ENCODE measurements at places on chromosomes 2 and 18. TPM values are rescaled to one million over a fixed set of nuclear protein-coding genes. Genes with fewer than 3 reads are reported as not detected.

Gene IL1RL2
- total RNA-seq, result not detected

Gene MARCO
- not detected for total RNA-seq

Gene TDRD15
- under 0.01 TPM for total RNA-seq

Gene DOK1
- total RNA-seq, result 24.3 TPM

Gene INHBB
- 2.4 TPM for total RNA-seq

Gene AGXT
- total RNA-seq, result not detected

Gene SCG2
- 0.38 TPM for total RNA-seq

Gene GKN2
- not detected for total RNA-seq

Gene DDX1
- 90.9 TPM for total RNA-seq

Gene SOCS6
- 22.6 TPM for total RNA-seq

Gene TSPYL6
- total RNA-seq, result not detected

Gene CKAP2L
- total RNA-seq, result 3.0 TPM

Gene VWC2L
- total RNA-seq, result not detected

Gene SPEG
- 0.63 TPM for total RNA-seq

Gene SNTG2
- not detected for total RNA-seq

Gene IGFBP5
- total RNA-seq, result 52.9 TPM

Gene DNAJC5G
- not detected for total RNA-seq

Gene SPC25
- 6.4 TPM for total RNA-seq

Gene MSTN
- not detected for total RNA-seq

Gene MOGAT1
- total RNA-seq, result not detected

Gene CACNB4
- 0.18 TPM for total RNA-seq

Gene UGT1A10
- not detected for total RNA-seq

Gene CMPK2
- 1.5 TPM for total RNA-seq

Gene RAB11FIP5
- total RNA-seq, result 34.2 TPM

Gene NXPH2
- total RNA-seq, result not detected

Gene C2orf69
- 10.2 TPM for total RNA-seq

Gene GULP1
- 35.5 TPM for total RNA-seq

Gene ARHGEF4
- 0.09 TPM for total RNA-seq

Gene ZNF804A
- 0.27 TPM for total RNA-seq

Gene UGT1A4
- not detected for total RNA-seq

Gene FHL2
- total RNA-seq, result 114 TPM

Gene EFHD1
- 0.47 TPM for total RNA-seq

Gene SMIM21
- not detected for total RNA-seq

Gene CABYR
- 1.6 TPM for total RNA-seq

Gene FAM110C
- not detected for total RNA-seq

Gene SPAG16
- total RNA-seq, result 10.9 TPM

Gene SDC1
- 0.47 TPM for total RNA-seq

Gene ONECUT2
- under 0.01 TPM for total RNA-seq
